DMS53 (cell line): ENCODE measurements at places on chromosomes 16 and 17.
A peak's percentile ranks its signal among the peaks of the same experiment; 100 is the strongest.

DNA sequence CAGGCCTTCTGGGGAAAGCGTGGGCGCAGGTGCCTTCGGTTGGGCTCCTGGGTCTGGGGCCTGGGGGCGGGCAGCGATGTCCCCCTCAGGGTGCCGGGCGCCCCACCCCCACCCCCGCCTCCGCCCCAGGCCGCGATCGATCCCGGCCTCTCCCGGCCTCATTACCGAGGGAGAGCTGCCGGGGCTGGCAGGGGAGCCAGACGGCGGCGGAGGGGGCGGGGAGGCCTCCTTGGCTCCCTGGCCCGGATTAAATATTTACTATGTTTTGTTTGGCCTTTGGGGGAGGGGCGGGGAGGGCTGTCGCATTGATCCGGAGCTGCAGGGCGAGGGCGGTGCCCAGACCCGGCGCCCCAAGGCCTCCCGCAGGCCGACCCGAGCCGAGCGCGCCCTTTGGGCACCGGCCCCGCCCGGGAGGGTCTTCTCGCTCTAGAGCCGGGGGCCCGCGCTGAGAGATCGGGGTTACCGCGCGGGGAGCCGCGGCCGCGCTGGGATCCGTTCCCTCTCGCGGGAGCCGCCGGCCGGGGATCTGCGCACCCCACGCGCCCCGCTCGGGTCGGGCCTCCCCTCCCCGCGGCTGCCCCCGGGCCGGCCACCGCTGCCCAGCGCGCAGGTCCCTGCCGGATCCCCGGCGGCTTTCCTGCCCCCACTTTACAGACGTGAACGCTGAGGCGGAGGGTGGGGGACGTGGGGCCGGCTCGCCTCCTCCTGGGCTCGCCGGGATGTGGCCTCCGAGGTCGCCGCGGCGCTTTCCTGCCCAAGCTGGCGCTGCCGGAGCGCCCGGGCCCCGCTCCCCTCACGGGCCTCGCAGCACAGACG, 27.0 kb downstream of the RTN4RL1 start:
- peak; percentile 88 for DNase-seq

DNA sequence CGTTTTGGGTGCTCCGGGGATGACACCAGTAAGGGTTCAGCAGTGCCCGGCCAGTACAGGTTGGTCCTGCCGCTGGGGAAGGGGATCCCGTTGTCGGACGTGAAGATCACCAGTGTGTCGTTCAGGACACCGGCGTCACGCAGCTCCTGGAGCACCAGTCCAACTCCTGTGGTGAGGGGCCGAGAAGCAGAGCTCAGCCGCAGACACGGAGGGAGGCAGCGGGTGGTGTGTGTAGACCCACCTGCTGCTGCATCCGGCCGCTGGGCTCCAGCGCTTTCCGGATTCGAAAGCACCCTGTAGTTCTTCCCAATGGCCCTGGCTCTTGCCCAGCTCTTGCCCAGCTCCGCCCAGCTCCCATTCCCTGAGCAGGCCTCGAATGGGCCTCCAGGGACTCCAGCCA, 8.0 kb downstream of the SGSH start:
- DNase-seq: no peak

DNA sequence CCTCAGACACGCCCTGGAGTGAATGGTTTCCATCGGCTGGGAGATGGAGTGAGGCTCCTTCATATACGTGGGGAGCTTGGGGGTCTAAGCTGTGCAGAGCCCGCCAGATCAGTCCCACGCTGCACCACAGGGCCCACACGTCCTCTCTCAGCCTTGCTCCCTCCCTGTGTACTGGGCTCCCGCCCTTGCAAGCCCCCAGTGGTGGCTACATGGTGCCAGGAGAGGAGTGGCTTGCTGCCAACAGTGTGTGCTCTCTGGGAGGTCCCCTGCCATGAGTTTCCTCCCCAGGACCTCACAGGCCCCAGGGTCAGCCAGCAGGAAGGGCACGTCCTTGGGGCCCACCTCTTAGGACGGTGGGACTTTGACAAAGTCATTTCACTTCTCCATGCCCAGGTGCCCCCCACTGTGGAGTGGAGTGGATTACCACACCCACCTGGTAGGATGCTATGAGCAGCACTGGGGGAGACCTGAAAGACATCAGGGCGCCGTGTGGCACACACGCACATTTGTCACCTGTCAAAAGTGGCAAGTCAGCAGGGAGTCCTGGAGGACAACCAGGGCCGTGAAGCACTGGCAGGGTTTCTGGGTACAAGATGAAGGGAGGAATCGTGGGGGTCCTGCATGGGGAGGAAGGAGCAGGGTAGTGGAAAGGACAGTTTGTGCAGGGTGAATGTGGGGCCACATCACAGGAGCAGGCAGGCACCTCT, 13.7 kb downstream of the SLC5A10 start:
- no peak for DNase-seq

- DNase-seq: peak; percentile 79
These were observed 45.5 kb downstream of the PRKCA start for GRCh38 chr17:66347661-66348514.

GRCh38 chr17:64152428-64153125, 22.6 kb upstream of the ERN1 start:
- DNase-seq: no peak

- no peak for DNase-seq
These were observed 1.0 kb downstream of the PMM2 start for GRCh38 chr16:8798535-8799157.
